ENCODE measurements at places on chromosomes 4 and X. TPM values are rescaled to one million over a fixed set of nuclear protein-coding genes. Genes with fewer than 3 reads are reported as not detected.

DNA sequence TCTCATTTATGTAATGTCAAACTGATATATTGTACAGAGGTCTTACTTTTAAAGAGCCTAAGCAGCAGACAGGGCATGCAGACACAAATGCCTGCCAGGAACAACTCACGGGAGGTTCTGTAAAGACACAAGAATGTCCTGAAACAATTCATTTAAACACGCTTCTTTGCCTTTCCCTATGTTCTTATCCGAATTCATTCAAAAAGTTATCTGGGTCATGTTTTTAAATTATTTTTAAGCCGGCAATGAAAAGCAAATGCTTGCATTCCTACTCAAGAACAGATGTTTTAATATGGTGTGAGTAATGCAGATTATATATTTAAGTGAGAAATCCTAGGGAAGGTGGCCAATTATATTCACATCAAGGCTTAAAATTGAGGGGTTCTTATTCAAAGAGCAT is 192.6 kb downstream of the PDGFC start:
- H3K4me1 ChIP-seq: no peaks in the 10 kb centered on the region
- no peak overlapping the region for H3K4me3 ChIP-seq
- no peaks in the 10 kb centered on the region for H3K36me3 ChIP-seq
- no peak overlapping the region for H3K27ac ChIP-seq
- no peak for DNase-seq
- H3K27me3 ChIP-seq: no peaks in the 10 kb centered on the region

DNA sequence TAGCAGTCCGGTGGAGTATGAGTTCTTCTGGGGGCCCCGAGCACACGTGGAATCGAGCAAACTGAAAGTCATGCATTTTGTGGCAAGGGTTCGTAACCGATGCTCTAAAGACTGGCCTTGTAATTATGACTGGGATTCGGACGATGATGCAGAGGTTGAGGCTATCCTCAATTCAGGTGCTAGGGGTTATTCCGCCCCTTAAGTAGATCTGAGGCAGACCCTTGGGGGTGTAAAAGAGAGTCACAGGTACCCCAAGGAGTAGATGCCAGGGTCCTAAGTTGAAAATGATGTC is 852 bp downstream of the MAGEH1 start:
- H3K27ac ChIP-seq: peak overlapping the region; percentile 98
- H3K4me1 ChIP-seq: no peaks in the 10 kb centered on the region
- peak overlapping the region; percentile 42 for H3K4me3 ChIP-seq
- peak; percentile 17 for DNase-seq
- no peaks in the 10 kb centered on the region for H3K36me3 ChIP-seq

DNA sequence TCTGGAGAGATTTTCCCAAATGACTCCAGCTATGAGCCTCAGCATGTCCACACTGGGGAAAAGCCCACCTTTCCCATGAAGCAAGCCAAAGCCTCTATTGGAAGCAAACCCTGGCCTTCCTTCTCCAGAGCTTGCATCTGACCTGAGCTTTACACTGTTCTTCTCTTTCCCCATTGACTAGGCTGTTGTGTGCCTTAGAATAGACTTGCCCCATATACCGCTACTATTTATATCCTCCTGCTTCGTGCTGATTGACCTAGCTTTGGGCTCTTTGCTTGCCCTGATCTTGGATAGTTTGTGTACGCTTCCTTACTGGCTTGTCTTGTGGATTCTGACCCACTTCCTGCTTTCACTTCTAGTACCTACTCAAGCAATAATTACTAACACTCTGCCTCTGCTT is 30.9 kb downstream of the FAM9B start:
- no peaks in the 10 kb centered on the region for H3K27me3 ChIP-seq
- no peak overlapping the region for H3K27ac ChIP-seq
- H3K4me1 ChIP-seq: no peaks in the 10 kb centered on the region

DNA sequence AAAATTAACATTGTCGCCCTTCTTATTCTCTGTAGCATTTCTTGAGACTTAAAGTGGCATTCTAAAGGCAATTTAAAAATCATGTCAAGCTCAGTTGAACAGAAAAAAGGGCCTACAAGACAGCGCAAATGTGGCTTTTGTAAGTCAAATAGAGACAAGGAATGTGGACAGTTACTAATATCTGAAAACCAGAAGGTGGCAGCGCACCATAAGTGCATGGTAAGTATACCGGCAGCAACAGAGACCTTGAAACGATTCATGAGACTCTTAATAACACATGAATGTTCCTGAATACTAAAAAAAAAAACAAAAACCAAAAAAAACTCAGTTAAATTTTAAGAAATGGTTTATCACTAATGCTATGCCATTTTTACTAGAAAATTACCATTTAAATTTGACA is 82.4 kb upstream of the HPRT1 start:
- no peaks in the 10 kb centered on the region for H3K4me1 ChIP-seq
- H3K27me3 ChIP-seq: no peaks in the 10 kb centered on the region
- peaks cover 10% of the 10 kb centered on the region for H3K36me3 ChIP-seq
- no peak for DNase-seq
- no peak overlapping the region for H3K27ac ChIP-seq

- no peak overlapping the region for H3K4me3 ChIP-seq
- no peak overlapping the region for H3K27ac ChIP-seq
- DNase-seq: no peak
- no peaks in the 10 kb centered on the region for H3K36me3 ChIP-seq
- no peaks in the 10 kb centered on the region for H3K27me3 ChIP-seq
Observed at GRCh38 chr4:178275671-178276360, 833.6 kb upstream of the AGA start.

DNA sequence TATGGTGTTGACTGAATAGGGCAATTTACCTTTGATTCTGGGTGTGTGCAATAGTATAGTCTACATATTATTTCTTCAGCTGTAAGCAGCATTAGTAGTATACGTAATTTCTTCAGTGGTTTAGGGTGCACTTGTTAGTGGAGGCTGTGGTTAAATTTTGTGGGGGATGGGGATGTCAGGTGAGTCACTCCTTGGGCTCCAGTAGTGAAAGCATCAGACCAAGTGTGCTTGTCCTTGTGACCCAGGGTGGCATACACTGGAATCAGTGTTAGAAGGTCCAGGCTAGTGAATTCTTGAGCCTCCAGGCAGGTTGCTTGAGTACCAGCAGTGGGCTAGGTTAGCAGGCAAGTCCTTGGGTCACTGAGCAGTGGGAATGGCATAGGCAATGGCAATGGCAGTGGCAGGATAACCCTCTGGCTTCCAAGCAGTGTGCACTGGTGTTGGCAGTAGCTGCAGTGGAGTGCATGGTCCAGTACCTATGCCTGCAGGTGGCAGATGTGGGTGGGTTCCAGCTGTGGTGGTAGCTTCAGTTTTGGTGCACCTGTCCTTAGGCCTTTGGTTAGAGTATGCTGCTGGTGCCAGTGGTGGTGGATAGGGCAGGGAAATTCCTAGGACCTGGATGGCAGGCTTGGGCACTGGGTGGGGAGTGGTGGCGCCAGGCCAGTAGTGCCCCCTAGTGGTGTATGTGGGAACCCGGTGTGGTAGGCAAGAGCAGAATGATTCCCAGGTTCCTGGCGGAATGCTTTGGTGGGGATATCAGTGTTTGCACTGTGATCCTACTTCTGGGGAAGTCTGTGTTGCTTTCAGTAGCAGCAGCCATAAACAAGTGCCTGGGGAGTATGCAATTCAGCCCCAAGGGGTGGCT is 531.0 kb downstream of the SMARCA1 start:
- no peak for DNase-seq
- no peaks in the 10 kb centered on the region for H3K27me3 ChIP-seq
- H3K4me1 ChIP-seq: no peaks in the 10 kb centered on the region
- H3K36me3 ChIP-seq: no peaks in the 10 kb centered on the region
- H3K27ac ChIP-seq: no peak overlapping the region
- H3K4me3 ChIP-seq: no peak overlapping the region

SSX1 gene
- polyA plus RNA-seq: 0.09 TPM

CCDC149 gene
- 6.2 TPM for polyA plus RNA-seq

DNA sequence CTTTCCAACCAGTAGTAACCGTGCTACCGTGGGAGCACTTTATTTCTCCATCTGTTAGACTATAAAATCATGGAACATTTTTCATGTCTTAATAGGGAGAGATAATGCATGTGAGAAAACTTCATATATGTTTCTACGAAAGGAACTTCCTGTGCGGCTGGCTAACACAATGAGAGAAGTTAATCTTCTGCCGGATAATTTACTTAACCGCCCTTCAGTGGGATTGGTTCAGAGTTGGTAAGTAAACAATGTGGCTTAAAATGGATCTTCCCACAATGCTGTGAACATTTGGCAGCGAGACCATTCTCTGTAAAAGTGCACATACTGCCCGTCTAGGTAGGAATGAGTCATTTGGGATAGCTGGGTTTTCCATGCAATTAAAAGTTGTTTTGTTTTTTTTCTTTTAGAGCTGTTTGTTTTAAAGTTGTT is 29.6 kb downstream of the PDK3 start:
- H3K4me1 ChIP-seq: peaks cover 6% of the 10 kb centered on the region
- no peak overlapping the region for H3K4me3 ChIP-seq
- no peaks in the 10 kb centered on the region for H3K27me3 ChIP-seq
- H3K27ac ChIP-seq: no peak overlapping the region
- no peak for DNase-seq

DNA sequence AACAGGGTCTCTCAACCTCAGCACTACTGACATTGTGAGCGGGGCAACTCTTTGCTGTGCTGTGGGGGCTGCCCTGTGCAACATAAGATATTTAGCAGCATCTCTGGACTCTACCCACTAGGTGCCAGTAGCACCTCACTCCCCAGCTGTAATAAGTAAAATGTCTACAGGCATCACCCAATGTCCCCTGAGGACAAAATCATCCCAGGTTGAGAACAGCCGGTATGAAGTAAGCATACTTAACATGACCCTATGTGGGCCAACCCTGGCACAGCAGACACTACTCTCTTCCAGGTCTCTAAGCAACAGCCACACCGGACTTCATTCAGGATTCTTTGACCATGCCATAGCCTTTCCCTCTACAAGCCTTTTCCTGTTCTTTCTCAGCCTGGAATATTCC is 10.5 kb upstream of the MGST2 start:
- no peak overlapping the region for H3K27ac ChIP-seq
- no peaks in the 10 kb centered on the region for H3K27me3 ChIP-seq
- H3K36me3 ChIP-seq: no peaks in the 10 kb centered on the region
- no peak for DNase-seq

DNA sequence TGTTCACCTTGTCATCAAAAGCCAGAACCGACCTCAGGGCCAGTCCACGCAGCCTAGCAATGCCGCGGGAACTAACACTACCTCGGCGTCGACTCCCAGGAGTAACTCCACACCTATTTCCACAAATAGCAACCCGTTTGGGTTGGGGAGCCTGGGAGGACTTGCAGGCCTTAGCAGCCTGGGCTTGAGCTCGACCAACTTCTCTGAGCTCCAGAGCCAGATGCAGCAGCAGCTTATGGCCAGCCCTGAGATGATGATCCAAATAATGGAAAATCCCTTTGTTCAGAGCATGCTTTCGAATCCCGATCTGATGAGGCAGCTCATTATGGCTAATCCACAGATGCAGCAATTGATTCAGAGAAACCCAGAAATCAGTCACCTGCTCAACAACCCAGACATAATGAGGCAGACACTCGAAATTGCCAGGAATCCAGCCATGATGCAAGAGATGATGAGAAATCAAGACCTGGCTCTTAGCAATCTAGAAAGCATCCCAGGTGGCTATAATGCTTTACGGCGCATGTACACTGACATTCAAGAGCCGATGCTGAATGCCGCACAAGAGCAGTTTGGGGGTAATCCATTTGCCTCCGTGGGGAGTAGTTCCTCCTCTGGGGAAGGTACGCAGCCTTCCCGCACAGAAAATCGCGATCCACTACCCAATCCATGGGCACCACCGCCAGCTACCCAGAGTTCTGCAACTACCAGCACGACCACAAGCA is 898 bp downstream of the UBQLN2 start:
- peak; percentile 18 for DNase-seq
- peak overlapping the region; percentile 73 for H3K4me3 ChIP-seq
- no peaks in the 10 kb centered on the region for H3K27me3 ChIP-seq
- no peaks in the 10 kb centered on the region for H3K36me3 ChIP-seq

- DNase-seq: no peak
- H3K27me3 ChIP-seq: no peaks in the 10 kb centered on the region
- no peak overlapping the region for H3K4me3 ChIP-seq
Observed at GRCh38 chr4:36348403-36348938, 67.1 kb downstream of the DTHD1 start.

DNA sequence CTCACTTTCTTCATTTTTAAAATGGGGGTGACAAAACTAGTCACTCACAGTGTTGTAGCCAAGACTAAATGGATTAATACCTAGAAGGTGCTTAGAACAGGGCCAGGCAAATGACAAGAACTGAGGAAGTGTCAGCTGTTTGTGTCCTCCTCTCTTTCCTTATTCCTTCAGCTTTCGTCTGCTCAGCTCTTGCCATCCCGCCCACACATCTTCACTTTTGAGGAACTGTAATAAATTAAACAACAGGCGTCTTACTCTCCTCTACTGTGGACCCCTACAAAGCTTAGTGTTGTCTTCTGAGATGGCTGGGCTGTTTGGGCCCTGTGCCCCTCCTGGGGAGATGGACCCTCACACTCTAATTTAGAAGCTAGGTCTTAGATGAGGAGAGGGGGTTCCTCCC is 2.7 kb downstream of the HPSE start:
- H3K27me3 ChIP-seq: peaks cover 69% of the 10 kb centered on the region
- DNase-seq: no peak
- no peaks in the 10 kb centered on the region for H3K36me3 ChIP-seq
- no peak overlapping the region for H3K4me3 ChIP-seq
- H3K27ac ChIP-seq: peak overlapping the region; percentile 8

DDX53 gene
- not detected for polyA plus RNA-seq

- no peaks in the 10 kb centered on the region for H3K36me3 ChIP-seq
- DNase-seq: no peak
- H3K4me3 ChIP-seq: no peak overlapping the region
- H3K27ac ChIP-seq: no peak overlapping the region
- no peaks in the 10 kb centered on the region for H3K27me3 ChIP-seq
Observed at GRCh38 chrX:30282527-30282926, 26.7 kb downstream of the NR0B1 start.

- no peak overlapping the region for H3K27ac ChIP-seq
- no peaks in the 10 kb centered on the region for H3K36me3 ChIP-seq
- DNase-seq: no peak
- H3K4me1 ChIP-seq: no peaks in the 10 kb centered on the region
Observed at GRCh38 chr4:142284402-142285221, 561.5 kb downstream of the INPP4B start.

DNA sequence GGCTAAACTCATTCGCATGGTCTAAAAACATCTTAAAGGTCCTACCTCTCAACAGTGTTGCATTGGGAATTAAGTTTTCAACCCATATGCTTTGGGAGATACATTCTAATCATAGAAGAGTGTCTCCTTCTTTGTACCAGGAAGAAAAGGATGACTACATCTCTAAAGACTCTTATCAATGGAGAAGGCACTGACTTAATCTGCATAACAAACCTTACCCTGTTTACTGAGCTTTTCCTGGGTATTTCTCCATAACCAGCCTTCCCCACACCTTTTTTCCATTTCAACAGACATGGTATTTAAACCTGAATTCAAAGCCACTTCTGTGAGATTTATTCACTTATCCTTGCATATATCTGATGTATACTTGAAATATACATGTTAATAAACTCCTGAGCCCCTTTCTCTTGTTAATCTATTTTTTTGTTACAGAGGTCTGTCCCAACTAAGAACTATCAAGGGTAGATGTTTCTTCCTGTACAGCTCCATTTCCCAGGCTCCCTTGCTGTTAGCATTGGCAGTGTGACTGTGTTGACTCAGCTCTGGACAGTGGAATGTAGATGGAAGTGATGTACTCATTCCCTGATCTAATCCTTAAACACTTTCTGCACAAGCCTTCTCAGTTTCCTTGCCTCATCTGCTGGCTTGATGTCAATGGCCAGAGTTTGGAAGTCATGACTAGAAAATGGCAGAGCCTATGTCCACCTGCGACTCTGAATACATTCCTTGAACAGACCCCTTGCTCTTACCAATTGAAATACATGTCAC is 148.9 kb upstream of the CPEB2 start:
- H3K27ac ChIP-seq: no peak overlapping the region
- peaks cover 3% of the 10 kb centered on the region for H3K4me1 ChIP-seq
- H3K4me3 ChIP-seq: no peak overlapping the region
- H3K36me3 ChIP-seq: no peaks in the 10 kb centered on the region

All from thymus (tissue), 14 donors.